Activated CD4-positive, alpha-beta T cell treated with anti-CD3 and anti-CD28 coated beads for 36 hours (primary cell): ENCODE measurements at places on chromosomes 11 and 22. TPM values are rescaled to one million over a fixed set of nuclear protein-coding genes. Genes with fewer than 3 reads are reported as not detected.
A peak's percentile ranks its signal among the peaks of the same experiment; 100 is the strongest.

ART5 gene
- not detected for total RNA-seq

GLYATL1 gene
- 1.2 TPM for total RNA-seq

AQP11 gene
- total RNA-seq: not detected

KCNK4 gene
- total RNA-seq: not detected

CARD10 gene
- not detected for total RNA-seq

- peak overlapping the region; percentile 67 for H3K4me3 ChIP-seq
- H3K27me3 ChIP-seq: peaks cover 5% of the 10 kb centered on the region
Observed at GRCh38 chr11:47979378-47980087, 826 bp upstream of the PTPRJ start.

CASP4 gene
- 48.8 TPM for total RNA-seq

DNA sequence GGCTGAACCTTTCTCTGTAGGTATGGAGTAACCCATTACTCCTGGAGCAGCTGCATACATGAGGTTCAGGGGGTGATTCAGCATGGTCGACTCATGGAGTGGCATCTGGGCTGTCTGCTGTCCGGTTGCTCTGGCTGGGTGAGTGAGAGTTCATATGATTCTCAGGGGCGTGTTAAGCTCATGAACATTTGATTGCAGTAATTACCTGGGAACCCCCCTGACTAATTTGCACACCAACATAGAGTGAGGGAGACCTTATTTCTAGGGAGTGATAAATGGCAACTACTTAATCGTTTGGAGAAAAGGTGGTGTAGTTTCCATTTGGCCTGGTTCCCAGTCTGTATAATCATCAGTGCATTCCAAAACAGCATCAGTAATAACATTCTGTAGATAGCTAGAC lies 661.9 kb downstream of the ETS1 start:
- no peaks in the 10 kb centered on the region for H3K4me1 ChIP-seq
- no peak for DNase-seq
- H3K4me3 ChIP-seq: no peak overlapping the region
- H3K27ac ChIP-seq: no peak overlapping the region
- H3K27me3 ChIP-seq: peaks cover 33% of the 10 kb centered on the region

INS gene
- total RNA-seq: not detected

ATM gene
- total RNA-seq: 32.8 TPM

GRCh38 chr22:41446057-41446501 lies 522 bp downstream of the TOB2 start:
- H3K27me3 ChIP-seq: no peaks in the 10 kb centered on the region
- peak overlapping the region; percentile 86 for H3K4me3 ChIP-seq
- H3K4me1 ChIP-seq: peaks cover 17% of the 10 kb centered on the region
- no peak for DNase-seq
- H3K27ac ChIP-seq: peak overlapping the region; percentile 97

DNA sequence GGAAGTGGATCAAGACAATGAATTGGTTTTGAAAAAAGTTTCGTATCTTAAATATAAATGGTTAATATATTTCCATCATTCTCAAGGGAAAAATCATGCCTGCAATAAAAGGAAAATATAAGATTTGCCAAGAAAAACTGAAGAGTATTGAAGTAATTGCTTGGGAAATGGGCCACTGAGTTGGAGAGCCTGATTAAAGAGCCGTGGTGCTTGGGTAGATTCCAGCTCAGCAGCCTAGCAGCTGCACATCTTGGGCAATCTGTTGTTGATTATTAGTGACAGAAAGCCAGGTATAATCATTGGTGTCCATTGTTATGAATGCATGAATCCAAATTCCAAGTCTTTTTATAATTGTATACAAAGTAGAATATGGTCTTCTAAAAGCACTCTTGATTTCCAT lies 800.9 kb upstream of the CHORDC1 start:
- no peak overlapping the region for H3K27ac ChIP-seq
- H3K4me3 ChIP-seq: no peak overlapping the region
- no peak for DNase-seq

PARVG gene
- total RNA-seq: 74.3 TPM

ADAMTS8 gene
- total RNA-seq: not detected

- peak overlapping the region; percentile 16 for H3K4me3 ChIP-seq
- H3K27ac ChIP-seq: no peak overlapping the region
- H3K27me3 ChIP-seq: peaks cover 26% of the 10 kb centered on the region
- peaks cover 11% of the 10 kb centered on the region for H3K4me1 ChIP-seq
- DNase-seq: peak; percentile 44
- no peaks in the 10 kb centered on the region for H3K36me3 ChIP-seq
Observed at GRCh38 chr11:113242767-113243397, 71.5 kb upstream of the TTC12 start.

GRCh38 chr11:18265949-18266348 lies at the start of gene SAA1:
SAA1 (plus strand) TSS chr11:18266264; CDS start chr11:18266888, 624 bp downstream.
- H3K27ac ChIP-seq: no peak within 1 kb of the TSS
- H3K27me3 ChIP-seq: no peaks in the 10 kb centered on the region
- DNase-seq: no peak
- H3K4me3 ChIP-seq: no peak within 1 kb of the TSS
- H3K4me1 ChIP-seq: peaks cover 3% of the 10 kb centered on the region
- H3K36me3 ChIP-seq: no peaks in the 10 kb centered on the region

MAP4K2 gene
- 54.0 TPM for total RNA-seq

DEFB131B gene
- total RNA-seq: not detected
